Posterior vena cava (tissue), 2 donors: ENCODE measurements at places on chromosomes 6 and 20. TPM values are rescaled to one million over a fixed set of nuclear protein-coding genes. Genes with fewer than 3 reads are reported as not detected.

GRCh38 chr20:50866036-50866685 is 65.1 kb downstream of the ADNP start:
- no peak for DNase-seq

GRCh38 chr20:22382742-22383141 is 201.6 kb downstream of the FOXA2 start:
- DNase-seq, result no peak

- no peak for DNase-seq
These were observed 391 bp downstream of the ADGRF1 start for GRCh38 chr6:47041741-47042140.

The BTNL2 gene
- total RNA-seq, result not detected

DNA sequence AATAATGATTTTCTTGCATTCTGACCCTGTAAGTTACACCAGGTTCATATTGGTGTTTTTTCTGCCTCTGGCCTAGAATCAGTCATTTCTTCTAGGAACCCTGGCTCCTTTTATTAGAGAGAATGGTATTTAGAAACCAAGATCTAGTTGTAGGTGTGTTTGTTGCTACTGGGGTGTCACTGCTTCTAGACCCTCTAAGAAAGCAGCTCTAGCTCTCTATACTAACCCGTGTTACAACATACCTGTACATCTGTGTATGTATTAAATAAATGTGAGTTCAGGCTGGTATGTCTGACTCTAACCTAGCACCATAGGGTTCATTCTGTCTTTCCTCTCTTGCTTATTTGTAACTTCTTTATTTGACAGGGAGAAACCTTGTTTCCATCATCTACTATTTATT is 16.8 kb downstream of the SENP6 start:
- no peak for DNase-seq

The GRM1 gene
- total RNA-seq, result not detected

The NRN1 gene
- 15.9 TPM for total RNA-seq

DNA sequence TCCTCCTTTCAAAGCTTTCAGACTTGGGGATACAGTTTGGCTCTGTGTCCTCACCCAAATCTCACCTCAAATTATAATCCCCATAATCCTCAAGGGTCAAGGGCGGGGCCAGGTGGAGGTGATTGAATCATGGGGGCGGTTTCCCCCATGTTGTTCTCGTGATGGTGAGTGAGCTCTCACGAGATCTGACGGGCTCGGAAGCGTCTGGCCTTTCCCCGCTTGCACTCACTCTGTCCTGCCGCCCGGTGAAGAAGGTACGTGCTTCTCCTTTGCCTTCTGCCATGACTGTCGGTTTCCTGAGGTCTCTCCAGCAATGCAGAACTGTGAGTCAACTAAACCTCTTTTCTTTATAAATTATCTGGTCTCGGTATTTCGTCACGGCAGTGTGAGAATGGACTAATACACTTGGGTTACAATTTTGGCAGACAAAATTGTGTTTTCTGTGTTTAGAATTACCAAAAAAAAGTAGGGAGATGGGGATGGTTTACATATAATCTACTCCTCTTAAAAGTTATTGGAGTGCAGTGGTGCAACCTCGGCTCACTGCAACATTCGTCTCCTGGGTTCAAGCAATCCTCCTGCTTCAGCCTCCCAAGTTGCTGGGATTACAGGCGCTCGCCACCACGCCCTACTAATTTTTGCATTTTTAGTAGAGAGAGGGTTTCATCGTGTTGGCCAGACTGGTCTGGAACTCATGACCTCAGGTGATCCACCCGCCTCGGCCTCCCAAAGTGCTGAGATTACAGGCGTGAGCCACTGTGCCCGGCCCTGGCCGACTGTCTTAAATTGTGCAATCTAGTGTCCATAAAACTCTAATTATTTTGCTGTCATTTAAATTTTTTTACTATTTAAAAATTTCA is 33.6 kb upstream of the PXDC1 start:
- DNase-seq, result no peak

The SHLD1 gene
- 2.7 TPM for total RNA-seq

GRCh38 chr6:82893889-82894652 is 171.6 kb downstream of the UBE3D start:
- no peak for DNase-seq

The SIRPD gene
- total RNA-seq, result 0.24 TPM

DNA sequence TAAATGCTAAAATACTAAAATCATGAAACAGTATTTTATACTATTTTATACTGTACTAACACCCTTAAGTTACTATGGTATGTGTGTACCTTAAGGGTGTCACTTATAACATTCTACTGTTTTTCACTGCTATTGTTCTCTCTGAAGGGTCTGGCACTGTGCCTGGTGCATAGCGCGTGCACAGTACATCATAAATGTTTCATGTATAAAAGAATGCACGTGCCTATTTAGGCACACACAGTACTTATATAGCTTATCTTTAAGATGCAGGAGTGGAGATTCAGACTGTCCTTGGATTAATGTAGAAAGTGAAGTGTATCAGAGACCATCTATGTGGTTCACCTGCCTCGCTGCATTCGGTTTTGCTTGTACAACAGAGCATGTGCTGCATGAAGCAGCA is 64.0 kb upstream of the SGK1 start:
- no peak for DNase-seq

- no peak for DNase-seq
These were observed 11.1 kb upstream of the ELOVL2 start for GRCh38 chr6:11055127-11055627.

The TULP1 gene
- not detected for total RNA-seq

The FNDC11 gene
- total RNA-seq, result not detected

DNA sequence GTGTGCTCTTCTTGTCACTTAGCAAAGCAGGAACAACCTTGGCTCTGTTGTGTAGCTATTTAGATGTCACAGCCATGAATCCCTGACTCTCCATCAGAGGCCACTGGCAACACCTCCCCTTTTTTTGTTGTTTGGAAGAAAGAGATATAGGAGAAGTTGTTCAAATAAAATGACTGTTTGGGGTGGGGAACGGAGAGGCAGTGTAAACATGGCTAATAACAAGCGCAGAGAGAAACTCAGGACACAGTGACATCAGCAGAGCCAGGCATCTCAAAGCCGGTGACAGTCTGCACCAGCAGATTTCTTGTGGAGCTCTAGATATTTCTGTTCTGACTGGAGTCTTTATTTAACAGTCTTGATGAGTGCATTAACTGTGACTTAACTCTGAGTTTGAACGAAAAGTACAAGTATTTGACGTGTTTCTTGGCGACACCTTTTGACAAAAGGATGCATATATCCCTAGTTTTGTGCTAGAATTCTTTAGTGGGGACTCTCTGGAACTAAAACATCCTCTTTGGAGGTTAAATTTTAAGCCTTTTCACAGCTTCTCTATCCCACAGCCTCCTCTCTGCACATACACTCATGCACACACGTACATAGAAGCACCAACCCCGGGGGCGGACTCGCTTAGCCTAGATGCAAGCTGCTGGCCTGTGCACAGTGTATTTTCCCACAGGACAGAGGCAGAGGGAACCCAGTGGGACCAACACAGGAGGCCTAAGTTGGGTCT is 53.8 kb downstream of the ADAT2 start:
- no peak for DNase-seq

- DNase-seq, result no peak
These were observed 207.5 kb downstream of the SMOC2 start for GRCh38 chr6:168648240-168649125.

GRCh38 chr6:150652848-150653613 is 53.3 kb downstream of the PLEKHG1 start:
- no peak for DNase-seq

DNA sequence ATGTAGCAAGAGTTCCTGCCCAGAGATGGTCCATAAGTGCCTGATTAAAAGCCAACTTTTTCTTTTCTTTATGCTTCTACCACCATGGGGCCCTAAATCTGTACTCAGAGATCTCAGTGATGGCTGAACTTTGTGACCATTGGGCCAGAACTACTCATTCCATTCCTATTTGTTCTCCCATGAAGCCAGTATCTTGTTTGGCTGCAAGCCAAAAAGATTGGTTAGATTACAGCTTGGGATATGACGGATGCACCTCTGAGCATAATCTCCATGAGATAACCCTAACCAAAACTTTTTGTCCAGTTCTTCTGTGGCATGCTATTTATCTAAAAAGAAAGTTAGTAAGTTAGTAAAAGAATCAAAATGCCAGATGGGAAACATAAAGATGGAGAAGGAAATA is 72.2 kb downstream of the PLCB4 start:
- no peak for DNase-seq

The BMP7 gene
- 0.65 TPM for total RNA-seq

DNA sequence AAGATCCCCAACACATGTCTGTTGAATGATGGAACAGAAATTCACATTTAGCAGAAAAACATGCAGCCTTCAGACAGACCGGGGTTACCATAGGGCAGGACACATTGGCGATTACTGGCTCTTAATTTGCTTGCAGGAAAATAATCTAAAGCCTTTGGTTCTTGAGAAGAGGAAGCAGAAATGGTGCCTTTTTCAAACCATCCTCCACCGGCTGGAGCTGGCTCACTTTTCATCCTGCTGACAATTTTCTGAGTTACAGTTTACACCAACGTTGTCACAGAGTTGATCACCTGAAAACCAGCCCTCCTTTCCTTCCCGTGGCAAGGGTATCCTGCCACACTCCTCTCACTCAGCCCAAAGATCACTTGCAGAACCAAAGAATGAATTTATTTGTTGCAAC is 32.6 kb downstream of the SF3B5 start:
- DNase-seq, result no peak

- peak; percentile 4 for DNase-seq
These were observed 65.9 kb upstream of the DDR1 start for GRCh38 chr6:30818391-30818841.

DNA sequence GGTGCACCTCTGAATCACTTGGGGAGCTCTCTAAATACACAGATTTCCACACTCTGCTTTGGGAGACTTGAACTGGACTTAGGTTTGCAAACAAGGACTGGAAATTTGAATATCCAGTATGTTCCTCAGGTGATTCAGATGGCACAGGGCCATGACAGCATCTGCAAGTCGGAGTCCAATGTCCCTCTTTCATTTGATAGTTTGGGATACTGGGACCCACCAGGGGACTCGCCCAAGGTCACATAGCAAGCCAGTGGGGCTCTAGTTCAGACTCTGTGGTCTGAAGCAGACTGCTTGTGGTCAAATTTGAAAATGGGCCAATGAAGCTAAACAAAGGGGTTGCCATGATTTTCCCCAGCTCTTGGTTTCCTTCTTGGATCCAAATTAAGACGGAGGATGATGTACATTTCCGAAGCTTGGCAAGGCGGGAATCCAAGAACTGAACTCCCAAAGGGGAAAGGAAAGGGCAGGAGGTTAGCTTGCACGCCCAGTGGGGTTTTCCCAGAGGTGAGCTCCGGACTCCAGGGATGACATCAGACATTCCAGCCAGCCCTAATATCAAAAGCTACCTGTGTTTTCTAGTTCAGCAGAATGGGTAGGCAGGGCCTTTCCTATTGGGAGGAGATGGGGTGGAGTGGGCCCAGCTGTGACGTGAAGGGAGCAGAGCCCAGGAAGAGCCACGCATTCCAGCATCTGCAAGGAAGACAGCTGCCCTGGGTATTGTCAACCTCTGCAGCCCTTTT is 3.4 kb upstream of the SYS1 start:
- DNase-seq, result peak; percentile 45
